ENCODE measurements at places on chromosomes 12 and 14. TPM values are rescaled to one million over a fixed set of nuclear protein-coding genes. Genes with fewer than 3 reads are reported as not detected.

The KRT80 gene
- total RNA-seq, result 0.38 TPM

The MTHFD1 gene
- 23.4 TPM for total RNA-seq

DNA sequence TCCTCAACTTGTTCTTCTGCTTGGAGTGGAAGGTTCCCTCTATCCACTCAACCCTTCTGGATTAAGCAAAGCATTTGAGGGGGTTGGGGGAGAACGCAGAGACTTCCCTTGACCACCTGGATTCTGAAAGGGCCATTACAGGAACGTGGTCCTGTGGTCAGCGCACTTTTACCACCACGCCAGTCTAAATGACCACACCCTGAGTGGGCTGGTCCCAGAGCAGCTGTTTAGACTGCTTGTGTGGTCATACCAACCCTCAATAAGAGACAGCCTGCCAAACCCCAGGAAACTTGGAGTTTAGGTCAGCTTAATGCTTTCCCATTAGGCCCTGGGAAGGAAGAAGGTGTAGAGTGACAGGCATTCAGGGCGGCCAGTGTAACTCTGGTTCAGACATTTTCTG lies 165.5 kb upstream of the ATP2B1 start:
- no peak for DNase-seq
- H3K4me1 ChIP-seq, result no peaks in the 10 kb centered on the region
- H3K27ac ChIP-seq, result no peak overlapping the region
- H3K36me3 ChIP-seq, result no peaks in the 10 kb centered on the region
- no peaks in the 10 kb centered on the region for H3K27me3 ChIP-seq

DNA sequence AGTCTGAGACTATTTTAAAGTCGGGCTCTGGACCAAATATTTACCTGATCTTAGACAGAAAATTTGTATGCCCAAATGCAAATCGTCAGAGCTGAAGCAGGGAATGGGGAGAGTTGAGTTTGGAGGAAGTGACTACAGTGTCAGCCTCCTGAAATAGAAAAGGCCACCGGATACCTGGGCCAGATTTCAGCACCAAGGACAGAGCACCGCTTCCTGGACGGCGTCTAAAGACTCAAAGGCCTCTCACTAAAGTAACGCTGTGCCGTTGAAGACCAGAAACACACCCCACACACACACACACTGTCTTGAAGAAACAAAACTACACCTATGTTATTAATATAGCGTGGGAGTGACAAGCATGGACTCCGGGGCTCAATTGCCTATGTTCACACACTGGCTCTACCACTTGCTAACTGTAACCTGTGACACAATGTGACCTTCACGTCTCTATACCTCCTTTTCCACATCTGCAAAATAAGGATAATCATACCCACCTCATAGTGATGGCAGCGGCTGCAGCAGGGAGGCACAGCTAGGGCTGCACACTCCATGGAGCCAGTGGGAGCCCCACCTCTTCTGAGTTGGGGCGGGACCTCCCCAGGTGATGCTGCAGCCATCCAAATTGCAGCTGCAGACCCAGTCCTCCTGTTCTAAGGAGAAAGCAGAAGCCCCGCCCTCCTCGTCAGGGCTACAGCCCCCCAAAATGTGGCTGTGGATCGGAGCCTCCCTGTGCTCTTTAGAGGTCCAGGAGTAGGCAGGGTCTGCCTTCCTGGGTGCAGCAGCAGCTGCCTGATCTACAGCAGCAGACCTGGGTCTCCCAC lies 35.6 kb downstream of the KRT76 start:
- no peak overlapping the region for H3K27ac ChIP-seq
- H3K27me3 ChIP-seq, result no peaks in the 10 kb centered on the region
- H3K4me1 ChIP-seq, result no peaks in the 10 kb centered on the region
- no peaks in the 10 kb centered on the region for H3K36me3 ChIP-seq
- H3K4me3 ChIP-seq, result no peak overlapping the region

All from GM23248 (cell line).